NCI-H146 (cell line): ENCODE measurements at places on chromosomes 12 and 14.

- DNase-seq = no peak
Observed at GRCh38 chr14:26380637-26381036, 217.2 kb downstream of the NOVA1 start.

DNA sequence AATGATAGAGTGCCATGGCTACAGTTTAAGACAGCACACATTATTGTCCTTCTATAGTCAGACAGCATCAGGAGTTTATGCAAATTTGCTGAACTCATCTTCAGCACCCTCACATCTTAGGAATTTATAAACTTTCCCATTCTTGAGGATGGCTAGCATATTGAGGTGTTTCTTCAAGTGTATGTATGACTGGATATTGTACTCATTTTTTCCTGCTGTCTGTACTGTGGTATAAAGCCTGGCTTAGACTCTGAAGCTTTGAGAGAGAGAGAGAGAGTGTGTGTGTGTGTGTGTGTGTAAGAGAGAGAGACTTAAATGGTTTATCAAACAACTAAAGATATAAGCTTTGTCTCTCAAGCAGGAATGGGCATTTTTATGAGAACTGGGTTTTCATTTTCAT is 161.6 kb downstream of the PIK3C2G start:
- no peak for DNase-seq

DNA sequence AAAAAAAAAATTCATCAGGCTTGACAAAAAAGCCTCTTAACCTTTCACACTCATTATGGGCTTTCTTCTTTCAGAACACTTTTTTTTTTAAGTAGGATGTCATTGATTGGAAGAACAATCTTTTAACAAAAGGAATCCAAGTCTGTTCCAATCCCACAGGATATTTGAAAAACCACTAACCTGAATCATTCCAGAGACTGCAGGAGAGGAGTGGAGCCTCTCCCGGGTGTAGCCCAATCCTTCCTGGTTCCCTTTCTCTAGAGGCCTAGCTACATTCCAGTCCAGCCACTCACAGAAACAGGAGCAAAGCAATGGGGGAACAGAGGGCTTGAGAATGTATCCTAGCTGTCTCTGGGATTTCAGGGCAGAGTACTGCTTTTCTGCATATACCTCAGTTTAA is 4.3 kb downstream of the MFAP5 start:
- DNase-seq = no peak

- DNase-seq = no peak
Observed at GRCh38 chr14:85532374-85533022, 2.6 kb downstream of the FLRT2 start.

GRCh38 chr14:34369648-34370030 is 92.4 kb downstream of the SPTSSA start:
- no peak for DNase-seq

GRCh38 chr12:93311827-93312226 is 65.9 kb upstream of the NUDT4 start:
- no peak for DNase-seq

DNA sequence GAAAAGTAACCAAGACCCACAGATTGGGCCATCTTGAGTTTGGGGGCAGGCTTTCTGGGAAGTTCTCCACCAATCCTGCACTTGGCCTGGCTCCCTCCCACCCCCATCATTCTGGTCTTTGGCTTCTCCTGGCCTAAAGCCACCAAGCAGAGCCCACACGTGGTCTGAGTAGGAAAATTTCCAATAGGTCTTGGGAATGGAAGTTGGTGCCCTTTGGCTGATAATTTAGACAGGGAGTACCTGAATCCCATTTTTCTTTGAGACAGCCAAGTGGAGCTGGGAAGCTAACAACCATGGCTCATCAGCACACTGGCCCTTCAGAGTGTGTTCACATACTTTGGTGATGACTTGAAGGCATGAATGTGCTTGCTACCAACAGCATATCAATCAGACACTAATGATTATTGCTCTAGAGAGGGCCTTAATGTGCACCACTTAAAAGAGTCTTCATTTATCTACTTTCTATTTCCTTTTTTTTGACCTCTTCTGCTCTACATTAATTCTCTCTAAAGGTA is 156.0 kb downstream of the EGLN3 start:
- DNase-seq = no peak

DNA sequence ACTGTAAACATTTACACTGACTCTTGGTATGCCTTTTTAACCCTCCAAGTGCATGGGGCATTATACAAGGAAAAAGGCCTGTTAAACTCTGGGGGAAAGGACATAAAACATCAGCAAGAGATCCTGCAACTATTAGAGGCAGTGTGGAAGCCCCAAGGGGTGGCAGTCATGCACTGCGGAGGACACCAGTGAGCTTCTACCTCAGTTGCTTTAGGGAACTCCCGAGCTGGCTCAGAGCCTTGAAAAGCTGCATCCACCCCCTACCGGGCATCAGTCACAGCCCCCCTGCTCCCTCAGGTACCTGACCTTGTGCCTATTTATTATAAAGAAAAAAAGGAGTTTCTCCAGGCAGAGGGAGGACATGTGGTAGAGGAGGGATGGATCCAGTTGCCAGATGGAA is 695.6 kb upstream of the LMO3 start:
- DNase-seq = no peak

DNA sequence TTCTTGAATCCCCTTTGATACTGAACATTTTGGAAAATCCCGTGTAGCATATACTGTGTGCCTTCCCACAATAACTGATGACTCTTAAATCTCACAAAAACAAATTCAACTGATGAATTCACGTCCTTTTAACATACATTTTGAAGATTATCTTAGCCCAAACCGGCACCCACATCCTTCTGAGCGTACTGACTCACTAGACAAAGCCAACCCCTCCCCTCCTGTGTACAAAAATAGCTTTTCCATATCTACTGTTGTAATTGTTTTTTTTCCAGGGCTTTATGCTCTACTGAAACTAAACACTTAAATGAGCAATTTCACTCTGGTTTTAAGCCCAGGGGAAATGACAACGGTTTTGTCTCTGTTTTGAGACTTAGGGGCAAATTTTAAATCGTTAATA is 109.4 kb upstream of the ATF7IP start:
- no peak for DNase-seq

GRCh38 chr14:62162998-62163589 is 400.9 kb downstream of the SNAPC1 start:
- DNase-seq = peak; percentile 46

DNA sequence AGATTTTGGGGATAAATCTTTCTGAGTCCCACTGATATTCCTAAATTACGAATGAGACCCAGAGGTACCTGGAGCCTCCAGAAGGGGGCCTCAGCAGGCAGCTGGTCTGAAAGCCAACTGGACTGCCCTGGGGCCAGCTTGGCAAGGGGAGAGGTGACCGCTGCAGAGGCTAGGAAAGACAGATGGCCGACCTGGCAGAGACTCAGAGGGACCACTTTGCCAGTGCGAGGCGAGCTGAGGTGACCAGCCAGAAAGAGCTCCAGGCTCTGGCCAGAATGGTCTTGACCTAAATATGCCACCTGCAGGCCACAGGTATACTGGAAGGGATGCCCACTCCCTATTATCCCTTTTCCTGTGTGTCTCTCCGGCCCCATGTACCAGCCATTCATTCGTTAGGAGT is 256.8 kb upstream of the GARIN6 start:
- no peak for DNase-seq

DNA sequence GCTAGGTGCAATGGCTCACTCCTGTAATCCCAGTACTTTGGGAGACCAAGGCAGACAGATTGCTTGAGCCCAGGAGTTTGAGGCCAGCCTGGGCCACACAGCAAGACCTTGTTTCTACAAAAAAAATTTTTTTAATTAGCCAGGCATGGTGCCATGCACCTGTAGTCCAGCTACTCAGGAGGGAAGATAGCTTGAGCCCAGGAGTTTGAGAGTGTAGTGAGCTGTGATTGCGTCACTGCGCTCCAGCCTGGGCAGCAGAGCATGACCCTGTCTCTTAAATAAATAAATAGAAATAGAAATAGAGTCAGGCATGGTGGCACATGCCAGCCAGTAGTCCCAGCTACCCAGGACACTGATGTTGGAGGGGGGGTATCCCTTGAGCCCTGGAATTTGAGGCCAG is 36.7 kb upstream of the CLIP1 start:
- no peak for DNase-seq

DNA sequence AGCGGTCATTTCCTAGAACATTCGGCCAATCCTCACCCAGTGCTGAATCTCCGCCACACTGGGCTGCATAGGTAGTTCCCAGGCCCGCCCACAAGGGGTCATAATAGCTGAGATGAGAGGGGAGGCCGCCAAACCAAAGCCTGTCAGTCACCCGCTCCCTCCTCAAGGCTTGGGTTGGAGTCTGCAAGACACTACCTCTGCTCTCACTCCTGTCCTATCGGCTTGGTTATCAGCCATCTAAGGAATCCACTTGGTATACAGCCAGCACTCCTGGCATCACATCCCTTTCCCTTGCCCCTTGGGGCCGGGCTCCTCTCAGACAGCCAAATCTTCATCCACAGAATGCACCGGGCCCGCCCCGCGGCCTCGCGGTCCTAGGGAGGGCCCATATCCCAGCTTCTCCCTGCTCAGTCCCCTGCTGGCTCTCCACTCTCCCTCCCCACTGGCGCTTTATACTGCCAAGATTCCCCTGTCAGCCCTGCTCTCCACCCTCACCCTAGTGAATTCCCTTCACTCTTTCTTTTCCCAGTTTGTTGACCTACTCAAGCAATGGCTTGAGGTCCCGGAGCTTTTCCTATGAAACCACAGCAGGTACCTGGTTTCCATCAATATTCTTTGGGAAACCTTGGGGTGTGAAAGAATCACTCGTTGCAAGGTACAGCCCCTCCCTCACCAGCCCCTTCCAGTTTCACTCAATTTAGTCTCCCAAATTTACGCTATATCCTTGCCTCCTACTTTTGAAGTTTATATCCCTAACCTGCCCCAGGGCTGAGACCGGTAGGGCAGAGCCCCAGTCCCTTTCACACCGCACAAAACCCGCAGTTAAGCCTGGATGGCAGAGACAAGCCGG is 1.4 kb downstream of the IFFO1 start:
- peak; percentile 54 for DNase-seq

GRCh38 chr12:129877411-129877810 is 26.4 kb downstream of the TMEM132D start:
- DNase-seq = peak; percentile 89
